ENCODE measurements at places on chromosomes 7 and 10.

- H3K4me3 ChIP-seq, result peak overlapping the region; percentile 98
- no peak for DNase-seq
- peaks cover 21% of the 10 kb centered on the region for H3K36me3 ChIP-seq
- H3K27me3 ChIP-seq, result no peaks in the 10 kb centered on the region
Observed at GRCh38 chr10:87861566-87861952, 1.8 kb downstream of the KLLN start.

- H3K4me3 ChIP-seq, result no peak overlapping the region
- H3K36me3 ChIP-seq, result no peaks in the 10 kb centered on the region
- H3K27me3 ChIP-seq, result peaks cover 8% of the 10 kb centered on the region
- peak; percentile 33 for DNase-seq
- no peak overlapping the region for H3K27ac ChIP-seq
Observed at GRCh38 chr7:87312215-87312865, 33.1 kb upstream of the CROT start.

DNA sequence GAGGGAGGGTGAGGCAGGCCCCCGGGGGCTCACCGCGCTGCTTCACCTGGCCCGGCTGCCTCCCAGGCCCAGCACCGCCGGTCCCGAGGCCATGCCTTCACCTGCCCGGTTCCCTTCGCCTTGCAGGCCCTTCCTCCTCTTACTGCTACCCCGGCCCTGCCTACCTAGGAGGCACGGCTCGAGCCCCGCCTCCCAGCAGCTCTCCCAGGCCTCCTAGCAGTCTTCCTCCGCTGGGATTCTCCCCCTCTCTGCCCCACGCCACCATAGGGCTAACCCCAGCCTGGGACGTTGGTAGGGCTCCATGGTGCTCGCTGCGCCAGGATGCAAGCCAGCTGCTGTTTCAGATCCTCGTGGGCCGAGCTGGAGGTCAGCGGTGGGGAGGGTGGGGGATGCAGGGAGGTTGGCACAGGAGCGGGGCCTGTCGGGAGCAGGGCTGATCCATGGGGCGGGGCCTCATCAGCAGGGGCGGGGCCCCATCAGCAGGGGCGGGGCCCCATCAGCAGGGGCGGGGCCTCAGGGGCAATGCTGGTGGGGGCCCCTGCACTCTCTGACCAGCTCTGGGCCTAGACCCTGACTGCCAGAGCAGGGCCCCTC is 63.3 kb downstream of the RASGEF1A start:
- no peaks in the 10 kb centered on the region for H3K36me3 ChIP-seq
- peaks cover 7% of the 10 kb centered on the region for H3K4me1 ChIP-seq
- H3K27ac ChIP-seq, result no peak overlapping the region
- H3K27me3 ChIP-seq, result no peaks in the 10 kb centered on the region
- H3K4me3 ChIP-seq, result peak overlapping the region; percentile 17

GRCh38 chr7:56287429-56288138 is 171.4 kb upstream of the NUPR2 start:
- H3K4me3 ChIP-seq, result no peak overlapping the region
- DNase-seq, result no peak
- no peaks in the 10 kb centered on the region for H3K27me3 ChIP-seq
- H3K36me3 ChIP-seq, result no peaks in the 10 kb centered on the region
- H3K27ac ChIP-seq, result no peak overlapping the region

- no peak overlapping the region for H3K27ac ChIP-seq
- H3K4me3 ChIP-seq, result no peak overlapping the region
- no peaks in the 10 kb centered on the region for H3K36me3 ChIP-seq
- no peak for DNase-seq
Observed at GRCh38 chr10:69499726-69500689, 48.7 kb downstream of the TSPAN15 start.

DNA sequence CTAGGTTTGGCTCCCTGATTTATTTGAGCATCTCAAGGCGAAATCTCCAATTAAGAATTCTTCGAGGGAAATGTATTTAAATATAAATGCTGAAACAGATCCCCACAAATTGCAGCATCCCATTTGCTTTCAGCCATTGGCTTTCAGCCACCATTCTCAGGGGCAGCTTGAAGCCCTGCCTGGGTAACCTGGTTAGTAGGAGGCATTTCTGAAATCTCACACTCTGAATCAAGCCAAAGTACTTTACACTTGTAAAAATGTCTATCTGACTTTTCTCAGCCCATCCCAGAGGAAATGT is 49.1 kb downstream of the GCC1 start:
- H3K4me1 ChIP-seq, result peaks cover 3% of the 10 kb centered on the region
- no peak overlapping the region for H3K27ac ChIP-seq
- no peak overlapping the region for H3K4me3 ChIP-seq

DNA sequence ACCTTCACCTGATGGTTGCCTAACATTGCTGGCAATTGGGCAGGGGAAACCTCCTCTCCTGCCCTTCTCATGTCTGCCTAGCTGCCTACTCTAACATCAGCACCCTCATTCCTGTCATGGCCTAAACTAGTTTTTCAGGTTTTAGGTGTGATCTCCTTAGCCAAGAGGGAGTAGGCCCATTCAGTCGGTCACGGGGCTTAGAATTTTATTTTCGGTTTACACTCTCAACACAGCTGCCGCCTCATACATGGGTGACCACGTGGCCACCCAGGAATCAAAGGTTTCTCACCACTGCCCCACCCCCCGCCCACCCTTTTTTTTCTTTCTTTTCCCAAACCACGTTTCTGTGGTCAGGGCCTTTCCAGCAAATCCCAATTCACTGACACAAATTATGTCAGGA is 97.2 kb downstream of the RALA start:
- no peaks in the 10 kb centered on the region for H3K36me3 ChIP-seq
- no peaks in the 10 kb centered on the region for H3K4me1 ChIP-seq
- DNase-seq, result no peak

GRCh38 chr10:10589540-10590303 is 427.9 kb upstream of the CELF2 start:
- H3K27ac ChIP-seq, result no peak overlapping the region
- H3K4me1 ChIP-seq, result no peaks in the 10 kb centered on the region
- H3K27me3 ChIP-seq, result no peaks in the 10 kb centered on the region

- DNase-seq, result no peak
- no peak overlapping the region for H3K4me3 ChIP-seq
- H3K36me3 ChIP-seq, result peaks cover 24% of the 10 kb centered on the region
- peaks cover 42% of the 10 kb centered on the region for H3K4me1 ChIP-seq
- H3K27ac ChIP-seq, result no peak overlapping the region
Observed at GRCh38 chr10:118729641-118730258, 25.0 kb downstream of the CACUL1 start.

DNA sequence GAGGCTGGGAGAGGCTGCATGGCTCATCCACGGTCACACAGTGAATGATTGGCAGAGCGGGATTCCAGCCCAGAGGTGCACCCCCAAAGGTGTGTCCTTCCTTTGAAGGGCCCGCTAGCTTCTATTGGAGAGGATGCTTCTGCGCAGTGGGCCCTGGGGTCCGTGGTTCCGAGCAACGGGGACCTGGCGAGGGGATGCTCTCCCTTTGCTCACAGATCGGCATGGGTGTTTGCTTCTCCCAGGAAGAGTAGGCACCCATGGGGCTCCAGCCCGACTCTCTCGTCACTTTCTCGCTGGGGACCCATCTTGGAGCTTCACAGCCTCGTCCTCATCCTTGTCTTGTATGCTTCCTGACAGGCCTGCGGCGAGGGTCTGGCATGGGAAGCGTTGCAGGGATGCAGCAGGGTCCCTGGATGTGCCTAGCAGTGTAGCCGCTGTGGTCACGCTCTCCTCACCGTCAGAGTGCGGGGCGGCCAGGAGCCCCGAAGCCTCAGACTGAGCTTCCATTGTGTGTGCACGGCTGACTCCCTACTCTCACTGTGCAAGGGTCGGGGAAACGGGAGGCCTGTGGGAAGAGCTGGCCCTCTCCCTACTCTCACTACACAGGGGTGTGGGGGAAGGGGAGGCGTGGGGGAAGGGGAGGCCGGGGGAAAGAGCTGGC is 538.5 kb upstream of the FOXK1 start:
- H3K27me3 ChIP-seq, result no peaks in the 10 kb centered on the region
- no peak overlapping the region for H3K4me3 ChIP-seq
- no peaks in the 10 kb centered on the region for H3K36me3 ChIP-seq
- DNase-seq, result no peak
- H3K4me1 ChIP-seq, result no peaks in the 10 kb centered on the region

DNA sequence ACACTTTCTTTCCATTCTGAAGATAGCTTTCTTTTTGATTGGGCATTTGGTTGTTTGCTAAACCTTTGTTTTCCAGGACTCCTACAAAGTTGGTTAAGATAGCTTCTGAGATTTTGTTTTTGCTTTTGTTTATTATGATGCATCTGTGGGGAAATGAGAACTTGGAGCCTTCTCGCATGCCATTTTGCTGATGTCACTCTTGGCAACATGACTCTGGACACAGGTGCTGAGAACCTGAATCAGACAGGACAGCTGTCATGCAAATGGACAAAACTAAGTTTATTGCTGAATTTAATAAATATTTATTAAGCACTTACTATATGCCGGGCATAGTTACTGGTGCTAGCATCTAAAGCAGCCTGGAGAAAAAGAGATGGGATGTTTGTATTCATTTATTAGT is 274.1 kb downstream of the ZEB1 start:
- no peak for DNase-seq
- H3K27ac ChIP-seq, result no peak overlapping the region
- peaks cover 24% of the 10 kb centered on the region for H3K27me3 ChIP-seq
- H3K36me3 ChIP-seq, result no peaks in the 10 kb centered on the region
- H3K4me1 ChIP-seq, result no peaks in the 10 kb centered on the region
- H3K4me3 ChIP-seq, result no peak overlapping the region

GRCh38 chr7:76343294-76343930 is 15.4 kb downstream of the YWHAG start:
- H3K4me1 ChIP-seq, result peaks cover 56% of the 10 kb centered on the region
- peak overlapping the region; percentile 10 for H3K27ac ChIP-seq
- H3K36me3 ChIP-seq, result peaks cover 78% of the 10 kb centered on the region
- no peak overlapping the region for H3K4me3 ChIP-seq

GRCh38 chr10:22322641-22323160 is 1.8 kb downstream of the BMI1 start:
- peaks cover 28% of the 10 kb centered on the region for H3K27me3 ChIP-seq
- H3K4me3 ChIP-seq, result peak overlapping the region; percentile 83
- H3K36me3 ChIP-seq, result peaks cover 70% of the 10 kb centered on the region
- DNase-seq, result no peak

DNA sequence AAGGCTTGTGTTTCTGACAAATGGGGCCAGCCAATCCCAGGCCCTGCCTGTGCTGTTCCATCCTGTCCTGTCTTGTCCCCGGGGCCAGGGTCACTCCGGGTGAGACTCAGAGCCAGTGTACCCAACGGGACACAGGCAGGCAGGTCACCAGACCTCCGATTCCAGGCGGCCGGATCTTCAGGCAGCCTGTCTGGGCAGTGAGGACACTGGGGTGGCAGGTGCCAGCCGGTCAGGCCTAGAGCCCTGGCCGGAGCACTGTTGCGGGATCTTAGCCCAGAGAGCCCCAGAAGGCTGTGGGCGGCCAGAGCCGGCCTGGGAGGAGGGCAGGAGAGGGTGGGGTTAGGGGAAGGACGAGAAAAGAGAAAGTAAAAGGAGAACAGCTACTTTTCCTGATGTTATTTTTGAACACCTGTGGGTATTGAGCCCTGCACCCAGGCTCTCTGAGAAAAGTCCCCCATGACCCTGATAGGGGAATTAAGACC is 134.3 kb upstream of the TNRC18 start:
- no peaks in the 10 kb centered on the region for H3K36me3 ChIP-seq
- peaks cover 33% of the 10 kb centered on the region for H3K4me1 ChIP-seq
- peaks cover 12% of the 10 kb centered on the region for H3K27me3 ChIP-seq
- H3K27ac ChIP-seq, result peak overlapping the region; percentile 70
- DNase-seq, result no peak
- peak overlapping the region; percentile 56 for H3K4me3 ChIP-seq

GRCh38 chr10:116742367-116743265 is at the start of gene HSPA12A:
Gene HSPA12A (minus strand): TSS chr10:116742566. CDS start chr10:116742469, 97 bp downstream.
- peak within 1 kb of the TSS; percentile 45 for H3K4me3 ChIP-seq
- DNase-seq, result peak; percentile 41
- H3K27me3 ChIP-seq, result peaks cover 55% of the 10 kb centered on the region
- peaks cover 2% of the 10 kb centered on the region for H3K4me1 ChIP-seq
- no peak within 1 kb of the TSS for H3K27ac ChIP-seq

- no peak overlapping the region for H3K4me3 ChIP-seq
- H3K36me3 ChIP-seq, result no peaks in the 10 kb centered on the region
- H3K27me3 ChIP-seq, result peaks cover 4% of the 10 kb centered on the region
- H3K27ac ChIP-seq, result no peak overlapping the region
- no peak for DNase-seq
- H3K4me1 ChIP-seq, result no peaks in the 10 kb centered on the region
Observed at GRCh38 chr10:24343686-24344085, 134.7 kb downstream of the KIAA1217 start.

DNA sequence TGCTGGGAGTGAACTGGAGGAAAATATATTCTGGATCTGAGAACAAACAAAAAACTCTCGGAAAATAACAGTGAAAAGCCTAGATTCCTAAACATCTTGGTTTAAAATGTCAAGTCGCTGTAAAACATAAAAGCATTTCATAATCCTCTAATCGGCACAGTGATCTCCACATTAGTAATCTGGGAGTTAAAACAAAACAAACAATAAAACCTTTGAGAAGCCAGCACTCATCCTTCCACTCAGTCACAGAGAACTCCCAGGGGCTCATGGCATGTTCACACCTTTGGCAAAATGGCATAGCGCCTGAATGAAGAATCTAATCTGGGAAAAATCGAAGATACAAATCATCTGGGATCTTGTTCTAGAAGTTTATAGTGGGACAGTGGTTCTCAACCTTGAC is 24.1 kb upstream of the HPS1 start:
- peaks cover 40% of the 10 kb centered on the region for H3K27me3 ChIP-seq
- H3K27ac ChIP-seq, result no peak overlapping the region
- H3K4me1 ChIP-seq, result peaks cover 13% of the 10 kb centered on the region
- H3K4me3 ChIP-seq, result no peak overlapping the region
- DNase-seq, result no peak
- H3K36me3 ChIP-seq, result no peaks in the 10 kb centered on the region

GRCh38 chr10:4809156-4809555 is 16.9 kb upstream of the AKR1E2 start:
- no peak overlapping the region for H3K4me3 ChIP-seq
- H3K4me1 ChIP-seq, result no peaks in the 10 kb centered on the region
- peaks cover 2% of the 10 kb centered on the region for H3K27me3 ChIP-seq
- DNase-seq, result no peak

DNA sequence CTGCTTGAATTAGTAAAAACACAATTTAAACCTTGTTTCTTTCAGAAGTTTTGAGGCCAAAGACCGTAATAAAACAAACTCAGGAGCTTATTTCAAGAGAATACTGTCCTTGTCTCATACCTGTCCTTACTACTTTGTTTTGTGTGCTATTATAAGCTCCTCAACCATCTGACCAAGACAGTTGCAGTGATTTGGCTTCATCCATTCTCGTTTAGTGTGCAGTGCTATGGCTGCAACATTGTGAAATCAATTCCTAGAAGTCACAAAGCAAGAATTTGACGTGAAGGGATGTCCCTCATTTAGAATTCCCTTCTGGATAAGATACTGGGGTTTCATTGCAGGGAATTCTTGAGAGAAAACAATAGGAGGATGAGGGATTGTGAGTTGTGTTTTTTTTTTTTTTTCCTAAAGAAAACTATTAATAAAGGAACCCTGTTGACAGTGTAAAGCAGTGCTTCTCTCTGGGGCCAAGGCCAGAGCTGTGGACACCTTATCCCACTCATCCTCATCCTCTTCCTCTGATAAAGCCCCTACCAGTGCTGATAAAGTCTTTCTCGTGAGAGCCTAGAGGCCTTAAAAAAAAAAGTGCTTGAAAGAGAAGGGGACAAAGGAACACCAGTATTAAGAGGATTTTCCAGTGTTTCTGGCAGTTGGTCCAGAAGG is at the start of gene OIT3:
TSS of gene OIT3 (plus strand) at position 604 of the 663 bp plus-strand sequence. CDS start 60 bp downstream, outside the sequence.
- peaks cover 8% of the 10 kb centered on the region for H3K27me3 ChIP-seq
- H3K4me3 ChIP-seq, result no peak within 1 kb of the TSS
- no peaks in the 10 kb centered on the region for H3K4me1 ChIP-seq
- no peak for DNase-seq
- peaks cover 4% of the 10 kb centered on the region for H3K36me3 ChIP-seq

GRCh38 chr10:92091965-92092364 is 168.4 kb downstream of the BTAF1 start:
- peaks cover 5% of the 10 kb centered on the region for H3K4me1 ChIP-seq
- H3K27me3 ChIP-seq, result no peaks in the 10 kb centered on the region
- H3K36me3 ChIP-seq, result no peaks in the 10 kb centered on the region
- DNase-seq, result no peak
- H3K4me3 ChIP-seq, result no peak overlapping the region
